ENCODE measurements at places on chromosomes 2 and 18. TPM values are rescaled to one million over a fixed set of nuclear protein-coding genes. Genes with fewer than 3 reads are reported as not detected.
A peak's percentile ranks its signal among the peaks of the same experiment; 100 is the strongest.

DNA sequence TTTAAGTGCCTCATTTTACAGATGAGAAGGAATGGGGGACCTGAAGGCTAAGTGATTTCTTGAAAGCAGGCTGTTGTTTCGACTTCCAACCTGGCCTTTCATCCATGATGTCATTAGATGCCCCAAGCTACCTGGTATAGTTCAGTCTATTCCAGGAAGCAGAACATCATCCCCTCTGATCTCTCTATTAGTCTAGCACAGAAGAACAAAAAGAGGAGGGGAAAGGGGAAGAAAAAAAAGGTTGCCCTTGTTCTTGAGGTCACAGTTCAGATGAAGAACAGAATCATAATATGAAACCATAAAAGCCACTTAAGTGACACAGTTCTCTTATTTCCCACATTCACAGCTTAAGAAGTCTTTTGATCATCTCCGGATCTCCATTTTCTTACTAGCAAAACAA lies 386.2 kb upstream of the HNRNPA3 start:
- DNase-seq = no peak

DNA sequence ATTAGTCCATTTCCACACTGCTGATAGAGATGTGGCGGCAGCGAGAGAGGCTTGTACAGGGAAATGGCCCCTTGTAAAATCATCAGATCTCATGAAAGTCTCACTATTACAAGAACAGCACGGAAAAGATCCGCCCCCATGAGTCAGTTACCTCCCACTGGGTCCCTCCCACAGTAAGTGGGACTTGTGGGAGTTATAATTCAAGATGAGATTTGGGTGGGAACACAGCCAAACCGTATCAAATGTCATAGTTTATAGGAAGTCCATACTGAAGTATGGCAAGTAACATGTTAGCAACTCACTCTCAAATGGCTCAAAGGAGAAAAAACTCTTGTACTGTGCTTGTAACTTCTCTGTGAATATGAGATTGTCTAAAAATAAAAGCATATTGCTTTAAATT lies 56.1 kb downstream of the FARP2 start:
- peak; percentile 50 for DNase-seq

- DNase-seq = no peak
These were observed 120.0 kb upstream of the SCN7A start for GRCh38 chr2:166614029-166614428.

- DNase-seq = no peak
These were observed 254.9 kb downstream of the PAX3 start for GRCh38 chr2:222043897-222044296.

- DNase-seq = no peak
These were observed 123.6 kb upstream of the GPC1 start for GRCh38 chr2:240311821-240312220.

DNA sequence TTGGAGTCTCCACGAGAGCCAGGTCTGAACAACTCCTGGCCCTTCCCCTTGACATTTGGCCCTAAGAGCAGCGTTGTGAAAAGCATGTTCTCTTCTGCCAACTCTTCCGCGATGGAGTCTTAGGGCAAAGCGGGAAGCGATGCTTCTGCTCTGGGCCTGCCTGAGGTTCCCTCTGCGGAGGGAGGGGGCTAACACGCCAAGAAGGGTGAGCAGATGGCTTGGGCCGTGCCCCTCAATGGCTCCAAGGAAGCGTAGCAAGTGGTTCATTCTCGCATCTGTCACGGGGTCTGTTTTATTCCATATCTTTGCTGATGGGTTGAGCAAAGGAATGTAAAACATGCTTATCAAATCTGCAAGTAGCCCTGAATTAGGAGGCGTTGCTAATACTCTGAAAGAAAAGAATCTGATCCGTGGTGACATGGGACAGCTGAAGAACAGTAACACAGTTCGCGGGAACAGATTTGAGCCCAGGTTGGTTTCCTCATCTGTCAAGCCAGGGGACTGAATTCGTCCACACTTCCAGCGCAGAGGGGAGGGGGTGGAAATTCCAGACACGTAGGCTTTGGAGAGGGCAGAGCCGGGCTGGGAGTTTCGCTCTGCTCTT lies 38.0 kb downstream of the DNMT3A start:
- DNase-seq = no peak

The PSMA8 gene
- polyA plus RNA-seq = not detected

DNA sequence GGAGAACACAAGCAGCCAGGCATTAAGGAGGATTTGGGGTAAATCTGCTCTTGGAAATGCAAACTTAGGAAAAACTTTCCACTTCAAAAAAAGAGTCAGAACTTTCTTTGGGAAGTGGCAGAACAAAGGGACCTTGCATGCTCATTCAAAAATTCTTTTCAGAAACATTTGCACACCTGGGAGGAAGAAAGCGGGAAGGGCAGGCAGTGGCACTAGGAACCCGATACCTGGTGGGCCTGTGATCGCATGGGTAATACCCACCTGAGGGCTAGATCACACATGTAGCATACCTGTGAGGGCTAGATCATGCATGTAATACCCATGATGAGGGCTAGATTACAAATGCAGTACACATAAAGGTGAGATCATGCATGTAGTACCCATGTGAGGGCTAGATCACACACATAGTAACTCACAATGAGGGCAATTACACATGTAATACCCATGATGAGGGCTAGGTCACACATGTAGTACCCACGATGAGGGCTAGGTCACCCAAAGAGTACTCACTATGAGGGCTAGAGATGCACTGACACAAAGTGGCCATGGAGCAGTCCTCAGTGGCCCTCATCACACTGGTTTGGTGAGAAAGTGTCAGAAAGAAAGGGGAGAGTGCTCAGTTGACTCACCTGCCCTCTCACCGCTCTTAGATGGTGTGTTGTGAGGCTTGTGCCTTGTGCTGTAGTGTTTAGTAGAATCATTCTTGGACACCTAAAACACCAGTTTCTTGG lies 212.5 kb downstream of the DLGAP1 start:
- no peak for DNase-seq

The GNAL gene
- polyA plus RNA-seq = 4.9 TPM

DNA sequence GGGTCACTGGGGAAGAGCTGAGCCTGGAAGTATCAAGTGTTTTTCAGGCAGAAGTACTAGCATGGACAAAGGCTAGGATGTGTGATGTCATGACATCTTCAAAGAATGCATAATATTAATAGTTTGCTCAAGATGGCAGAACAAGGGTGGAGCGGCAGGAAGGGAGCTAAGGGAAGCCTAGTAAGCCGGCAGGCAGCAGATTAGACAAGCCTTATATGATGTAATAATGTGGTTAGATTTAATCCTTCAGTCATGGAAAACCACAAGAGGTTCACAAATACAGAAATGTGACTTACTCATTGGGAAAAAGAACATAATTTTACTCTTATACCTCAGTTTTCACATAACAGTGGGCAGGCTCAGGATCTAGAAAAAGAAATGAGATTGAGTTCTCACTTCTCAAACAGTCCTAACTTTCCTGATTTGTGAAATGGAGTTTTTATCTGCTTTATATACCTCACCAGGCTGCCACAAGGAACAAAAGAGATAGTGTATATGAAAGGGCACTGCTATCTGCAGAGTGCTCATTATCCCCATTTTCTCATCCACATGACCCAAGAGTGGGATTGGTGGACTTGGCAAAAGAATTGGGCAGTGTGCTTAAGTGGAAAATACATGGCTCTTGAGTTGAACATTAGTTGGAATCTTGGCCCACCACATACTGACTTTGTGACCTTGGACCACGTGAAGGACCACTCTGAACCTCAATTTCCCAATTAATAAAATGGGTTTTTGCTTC lies 89.1 kb upstream of the LHCGR start:
- no peak for DNase-seq

- no peak for DNase-seq
These were observed 98.5 kb downstream of the MYOM1 start for GRCh38 chr18:3121259-3121658.

- peak; percentile 39 for DNase-seq
These were observed 128.8 kb upstream of the BCL2L11 start for GRCh38 chr2:110991911-110992310.

The GYPC gene
- polyA plus RNA-seq = 55.8 TPM

DNA sequence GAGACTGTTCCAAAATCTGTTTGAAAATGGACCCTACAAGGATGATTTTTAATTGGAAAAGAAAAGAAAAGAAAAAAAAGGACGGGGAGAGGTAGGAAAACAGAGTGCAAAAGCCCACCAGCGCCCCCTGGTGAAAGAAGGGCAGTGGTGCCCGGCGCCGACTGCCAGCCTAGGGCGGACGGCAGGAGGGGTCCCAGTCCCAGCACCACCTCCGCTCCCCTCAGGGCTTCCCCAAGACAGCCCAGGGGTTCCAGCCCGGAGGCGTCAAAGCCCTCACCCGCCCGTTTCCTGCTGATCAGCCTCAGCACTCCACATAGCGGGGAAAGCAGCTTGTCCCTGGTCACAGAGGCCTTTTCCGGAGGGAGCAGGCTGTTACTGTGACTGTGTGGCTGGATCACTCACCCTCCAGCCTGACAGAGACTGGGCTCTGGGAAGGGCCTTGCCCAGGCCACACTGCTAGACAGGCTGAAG lies 213.9 kb downstream of the TFCP2L1 start:
- DNase-seq = no peak

DNA sequence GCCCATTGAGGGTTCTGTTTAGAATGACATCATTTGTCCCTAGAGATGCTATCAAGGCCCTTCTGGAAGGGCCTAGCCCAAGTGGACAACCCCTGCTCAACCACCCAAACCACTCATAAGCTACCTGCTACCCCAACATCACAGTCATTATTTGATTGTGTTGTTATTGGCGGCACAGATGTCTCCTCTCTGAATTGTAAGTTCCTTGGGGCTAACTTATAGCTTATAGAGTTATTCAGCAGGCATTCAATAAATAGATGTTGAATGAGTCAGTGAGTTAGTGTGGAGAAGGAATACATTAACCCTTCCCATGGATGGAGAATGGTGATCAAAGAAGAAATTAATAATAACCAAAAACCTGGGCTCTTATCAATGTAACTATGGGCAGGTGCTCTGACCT lies 80.0 kb downstream of the ACAA2 start:
- no peak for DNase-seq

DNA sequence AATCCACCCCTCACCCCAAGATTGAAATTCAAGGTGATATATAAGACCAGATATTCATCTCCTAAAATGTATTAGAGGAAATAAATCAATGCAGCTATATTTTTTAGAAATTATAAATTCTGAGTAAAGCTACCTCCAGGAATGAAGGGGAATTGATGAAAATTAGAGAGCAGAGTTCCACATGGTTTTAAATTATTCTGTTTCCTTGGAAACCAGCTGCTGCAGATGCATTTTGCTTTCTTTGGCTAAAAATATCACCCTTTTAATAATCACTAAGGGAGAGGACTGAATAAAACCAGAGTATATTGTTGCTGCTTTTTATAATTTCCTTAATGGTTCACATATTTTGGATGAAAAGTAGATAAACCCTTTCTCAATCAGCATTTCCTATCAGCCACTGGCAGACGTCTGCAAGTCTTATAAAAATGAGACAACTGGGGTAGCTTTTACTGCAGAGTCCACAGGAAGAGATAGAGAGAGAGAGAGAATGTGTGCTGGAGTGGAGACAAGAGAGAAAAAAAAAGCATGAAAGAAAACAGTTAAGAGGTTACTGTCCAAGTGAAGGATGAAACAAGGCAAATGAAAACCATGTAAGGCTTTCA lies 2.0 kb downstream of the CSRNP3 start:
- no peak for DNase-seq

DNA sequence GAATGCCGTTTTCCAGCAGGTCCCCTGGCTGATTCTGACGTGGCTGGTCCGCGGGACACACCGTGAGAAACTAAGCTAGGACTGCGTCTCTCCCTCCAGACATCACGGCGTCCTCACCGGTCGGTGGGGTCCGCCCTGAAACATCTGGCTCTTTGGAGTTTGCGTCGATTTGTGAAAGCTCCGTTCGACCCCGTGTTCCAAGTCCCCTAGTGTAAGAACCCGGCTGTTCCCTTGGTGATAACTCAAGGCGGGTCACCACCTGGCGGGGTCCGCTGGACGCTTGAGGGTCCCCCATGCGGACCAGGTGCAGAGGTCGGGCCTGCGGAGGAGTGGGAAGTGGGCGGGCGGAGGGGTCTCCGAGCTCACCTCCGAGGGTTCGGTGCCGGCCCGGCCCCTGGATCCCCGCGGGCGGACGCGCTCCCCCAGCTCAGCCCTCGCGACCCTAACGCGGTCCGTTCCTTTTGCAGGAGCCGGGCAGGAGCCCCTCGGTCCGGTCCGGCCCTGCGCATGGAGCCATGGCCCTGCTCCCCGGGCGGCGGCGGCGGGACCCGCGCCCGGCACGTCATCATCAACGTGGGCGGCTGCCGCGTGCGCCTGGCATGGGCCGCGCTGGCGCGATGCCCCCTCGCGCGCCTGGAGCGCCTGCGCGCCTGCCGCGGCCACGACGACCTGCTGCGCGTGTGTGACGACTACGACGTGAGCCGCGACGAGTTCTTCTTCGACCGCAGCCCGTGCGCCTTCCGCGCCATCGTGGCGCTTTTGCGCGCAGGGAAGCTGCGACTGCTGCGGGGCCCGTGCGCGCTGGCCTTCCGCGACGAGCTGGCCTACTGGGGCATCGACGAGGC lies 65.6 kb downstream of the KCNG2 start:
- DNase-seq = no peak

The SERPINE2 gene
- 112 TPM for polyA plus RNA-seq

DNA sequence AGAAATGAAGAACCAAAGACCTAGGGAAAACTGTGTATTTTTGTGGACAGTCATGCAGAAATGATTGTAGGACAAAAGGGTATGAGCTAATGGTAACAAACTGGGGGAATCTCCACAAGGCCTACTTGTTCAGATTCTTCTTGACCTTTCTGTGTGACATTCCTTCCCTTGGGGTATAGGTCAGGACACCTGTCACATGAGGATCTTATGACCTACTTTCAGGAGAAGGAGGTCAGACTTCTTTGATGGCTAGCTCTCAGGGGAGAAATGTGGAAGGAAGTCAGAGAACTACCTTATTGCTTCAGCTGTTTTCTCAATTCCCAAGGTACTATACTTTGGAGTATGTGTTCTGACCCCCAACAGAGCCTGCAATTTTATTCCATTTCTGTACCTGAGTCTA lies 40.7 kb upstream of the TANK start:
- DNase-seq = no peak

The TMEM247 gene
- not detected for polyA plus RNA-seq

- no peak for DNase-seq
These were observed 29.6 kb downstream of the PTCD3 start for GRCh38 chr2:86135653-86136052.

The CD207 gene
- not detected for polyA plus RNA-seq

The SDC1 gene
- 22.2 TPM for polyA plus RNA-seq

The SPP2 gene
- not detected for polyA plus RNA-seq
